ENCODE measurements at places on chromosomes 12 and 14. TPM values are rescaled to one million over a fixed set of nuclear protein-coding genes. Genes with fewer than 3 reads are reported as not detected.

Gene BHLHE41
- 6.4 TPM for total RNA-seq

Gene PPFIA2
- 6.2 TPM for total RNA-seq

Gene KIF5A
- 0.50 TPM for total RNA-seq

Gene PTPRB
- 3.1 TPM for total RNA-seq

Gene FBRSL1
- 2.1 TPM for total RNA-seq

Gene SLC17A8
- total RNA-seq: not detected

Gene ACOT6
- not detected for total RNA-seq

Gene FAM186B
- total RNA-seq: 0.22 TPM

Gene HOXC12
- total RNA-seq: not detected

Gene DIO2
- 4.3 TPM for total RNA-seq

Gene NID2
- 133 TPM for total RNA-seq

Gene HAL
- total RNA-seq: under 0.01 TPM

Gene NELL2
- total RNA-seq: 0.55 TPM

Gene C12orf57
- 60.8 TPM for total RNA-seq

Gene CNTN1
- total RNA-seq: 16.2 TPM

Gene NUAK1
- total RNA-seq: 9.8 TPM

Gene AKAP6
- total RNA-seq: 10.6 TPM

Gene ENTPD5
- 11.1 TPM for total RNA-seq

Gene PIK3C2G
- not detected for total RNA-seq

Gene DLGAP5
- 112 TPM for total RNA-seq

Gene CPNE8
- 15.7 TPM for total RNA-seq

Gene COL2A1
- not detected for total RNA-seq

Gene DDN
- 0.33 TPM for total RNA-seq

Gene IFNG-AS1
- not detected for total RNA-seq

Gene SMOC1
- total RNA-seq: not detected

Gene CLEC9A
- total RNA-seq: not detected

Gene ASCL1
- total RNA-seq: not detected

Measured in uterine smooth muscle cell (primary cell).